ENCODE measurements at places on chromosomes 6 and 20.

DNA sequence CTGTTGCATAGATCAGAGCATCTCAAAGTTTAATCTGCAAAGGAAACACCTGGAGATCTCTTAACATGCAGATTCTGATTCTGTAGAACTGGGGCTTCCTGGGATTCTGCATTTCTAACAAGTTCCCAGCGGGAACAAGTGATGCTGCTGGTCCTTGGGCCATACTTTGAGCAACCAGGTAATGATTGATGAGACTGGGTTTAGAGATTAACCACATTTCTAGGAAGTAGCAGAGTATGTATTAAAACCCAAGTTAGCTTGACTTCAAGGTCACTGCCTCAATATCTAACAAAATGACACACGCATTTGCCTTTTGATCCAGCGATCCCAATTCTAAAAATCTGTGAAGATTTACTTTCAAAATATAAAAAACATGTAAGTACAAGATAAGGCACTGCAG is 83.0 kb upstream of the DTNBP1 start:
- DNase-seq: no peak

GRCh38 chr20:63680857-63681608 is 15.4 kb upstream of the TNFRSF6B start:
- DNase-seq: no peak

DNA sequence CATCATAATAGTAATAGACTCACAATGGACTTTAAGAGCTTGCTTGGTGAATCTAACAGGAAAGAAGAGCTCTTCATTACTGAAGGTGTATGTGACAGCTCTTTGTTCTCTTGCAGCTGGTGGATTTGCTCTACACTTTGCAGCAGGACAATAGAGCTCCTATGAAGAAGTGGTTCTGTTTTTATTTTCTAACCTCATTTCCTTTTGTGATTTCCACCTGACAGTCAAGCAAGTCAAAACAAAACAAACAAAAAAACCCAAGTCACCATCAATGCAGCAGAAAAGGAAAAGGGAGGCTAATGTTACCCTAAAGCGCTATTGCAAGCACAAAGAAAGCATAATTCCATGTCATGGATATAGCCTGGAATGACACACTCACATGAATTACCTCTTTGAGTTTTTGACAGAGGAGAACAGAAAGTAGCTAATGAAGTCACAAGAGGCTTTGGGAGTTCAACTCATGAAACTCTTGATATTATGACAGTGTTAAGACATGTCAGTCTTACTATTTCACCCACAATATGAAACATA is 1188.1 kb downstream of the EPHA7 start:
- DNase-seq: no peak

GRCh38 chr6:170476360-170476759 is 76.7 kb downstream of the PSMB1 start:
- no peak for DNase-seq

GRCh38 chr6:77644102-77644705 is 8.6 kb upstream of the MEI4 start:
- no peak for DNase-seq

DNA sequence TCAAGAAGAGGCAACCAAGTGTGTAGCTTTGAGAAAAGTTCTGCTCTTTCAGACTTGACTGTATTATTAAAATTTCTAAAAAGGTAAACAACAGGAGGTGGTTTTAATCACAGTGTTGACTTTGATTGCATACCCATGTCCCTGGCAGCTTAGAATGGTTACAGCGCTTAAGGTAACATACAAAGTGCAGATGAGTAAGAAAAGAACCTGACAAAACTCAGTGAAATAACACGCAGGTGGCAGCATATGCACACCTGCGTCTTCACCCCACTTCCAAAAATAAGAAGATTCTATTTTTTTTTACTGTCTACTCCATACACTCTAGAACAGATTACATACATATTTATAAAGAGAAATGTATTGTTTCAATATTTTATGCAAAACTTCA is 233.5 kb downstream of the GMPR start:
- DNase-seq: no peak

GRCh38 chr6:111663692-111664564 is 58.2 kb upstream of the TRAF3IP2 start:
- DNase-seq: no peak

GRCh38 chr6:20366082-20366830 is 35.4 kb upstream of the E2F3 start:
- DNase-seq: no peak

DNA sequence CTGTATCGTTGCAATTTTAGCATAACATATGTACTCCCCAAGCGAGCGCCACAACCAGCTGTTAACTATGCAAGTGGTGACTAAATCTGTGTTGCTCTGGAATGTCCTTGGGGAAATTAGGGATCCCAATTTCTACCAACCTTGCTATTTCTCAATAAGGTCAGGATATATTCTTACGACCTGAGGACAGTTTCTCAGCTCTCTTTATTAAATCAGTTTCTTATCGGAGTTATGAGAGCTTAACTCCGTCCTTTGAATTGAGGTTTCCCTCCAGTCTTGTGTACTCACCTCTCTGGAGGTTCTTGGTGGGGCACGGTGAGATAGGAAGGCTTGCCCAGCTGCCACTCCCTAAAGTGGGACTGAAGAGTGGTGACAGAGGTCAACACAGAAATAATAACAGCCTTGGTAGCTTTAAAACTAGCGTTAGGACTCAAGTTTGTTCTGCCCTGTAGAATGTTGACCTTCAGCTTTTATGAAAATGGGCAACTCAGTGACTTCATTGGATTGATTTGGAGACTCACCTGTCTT is 694 bp downstream of the MRPS18B start:
- DNase-seq: no peak

DNA sequence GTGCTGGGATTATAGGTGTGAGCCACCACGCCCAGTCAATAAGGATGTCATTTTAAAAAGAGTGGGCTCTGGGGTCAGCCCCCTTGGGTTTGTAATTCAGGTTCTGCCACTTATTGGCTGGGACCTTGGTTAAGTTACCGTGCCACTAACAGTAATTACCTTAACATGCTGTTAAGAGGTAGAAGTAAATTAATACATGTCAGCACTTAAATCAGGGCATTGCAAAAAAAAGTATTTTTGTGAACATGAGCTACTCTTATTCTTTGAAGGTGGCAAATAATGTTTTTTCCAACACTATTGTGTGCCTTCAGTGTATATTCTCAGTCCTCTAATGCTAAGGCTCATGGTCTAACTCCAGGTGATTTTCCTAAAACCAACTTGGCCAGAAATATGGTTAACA is 109.5 kb downstream of the F13A1 start:
- no peak for DNase-seq

- DNase-seq: no peak
Measured at GRCh38 chr6:128036808-128037570, 136.1 kb upstream of the THEMIS start.

DNA sequence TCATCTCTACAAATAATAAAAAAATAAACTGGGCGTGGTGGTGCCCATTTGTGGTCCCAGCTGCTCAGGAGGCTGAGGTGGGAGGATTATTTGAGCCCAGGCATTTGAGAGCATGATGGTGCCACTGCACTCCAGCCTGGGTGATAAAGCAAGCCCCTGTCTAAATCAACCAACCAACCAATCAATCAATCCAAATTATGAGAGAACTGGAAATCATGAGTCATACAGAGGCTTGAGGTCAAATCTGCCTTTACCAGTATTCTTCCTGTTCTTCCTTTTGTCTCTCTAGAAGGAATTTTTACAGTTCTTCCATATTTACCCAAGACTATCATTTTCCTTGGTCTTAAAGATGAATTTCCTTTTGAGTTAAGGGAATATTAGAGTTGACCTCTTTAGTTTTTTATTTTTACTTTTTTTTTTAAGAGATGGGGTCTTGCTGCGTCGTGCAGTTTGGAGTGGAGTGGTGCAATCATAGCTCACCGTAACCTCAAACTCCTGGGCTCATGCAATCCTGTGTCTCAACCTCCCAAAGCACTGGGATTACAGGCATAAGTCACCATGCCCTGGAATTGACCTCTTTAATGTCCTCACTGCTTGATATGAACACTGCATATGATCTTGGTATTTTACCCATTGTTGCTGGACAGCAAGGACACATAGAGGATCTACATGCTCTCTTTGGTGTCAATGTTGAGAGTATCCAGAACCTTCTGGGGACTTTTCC is 44.1 kb upstream of the TXNDC5 start:
- no peak for DNase-seq

DNA sequence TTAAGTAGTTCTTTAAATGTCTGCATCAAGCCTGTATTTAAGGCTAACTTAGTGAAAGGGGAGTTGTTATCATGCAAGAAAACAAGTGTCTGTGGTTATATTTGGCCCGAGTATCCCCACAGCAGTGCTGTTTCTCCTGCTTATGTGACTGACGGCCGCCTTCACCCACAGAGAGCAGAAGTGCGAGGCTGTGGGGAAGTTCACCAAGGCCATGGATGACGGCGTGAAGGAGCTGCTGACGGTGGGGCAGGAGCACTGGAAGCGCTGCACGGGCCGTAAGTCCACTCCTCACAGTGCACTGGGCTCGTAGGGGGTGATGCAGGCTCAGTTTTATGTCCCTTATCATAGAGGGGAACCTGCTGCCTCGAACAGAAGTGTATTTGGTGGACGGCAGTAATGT is 53.2 kb upstream of the SYNJ2 start:
- no peak for DNase-seq

- DNase-seq: no peak
Measured at GRCh38 chr6:109313139-109313538, 69.1 kb downstream of the CD164 start.

- no peak for DNase-seq
Measured at GRCh38 chr6:126531840-126532239, 191.9 kb downstream of the CENPW start.

- DNase-seq: no peak
Measured at GRCh38 chr6:45783716-45784115, 231.9 kb downstream of the CLIC5 start.

GRCh38 chr6:52549428-52549827 is 27.4 kb downstream of the TRAM2 start:
- no peak for DNase-seq

DNA sequence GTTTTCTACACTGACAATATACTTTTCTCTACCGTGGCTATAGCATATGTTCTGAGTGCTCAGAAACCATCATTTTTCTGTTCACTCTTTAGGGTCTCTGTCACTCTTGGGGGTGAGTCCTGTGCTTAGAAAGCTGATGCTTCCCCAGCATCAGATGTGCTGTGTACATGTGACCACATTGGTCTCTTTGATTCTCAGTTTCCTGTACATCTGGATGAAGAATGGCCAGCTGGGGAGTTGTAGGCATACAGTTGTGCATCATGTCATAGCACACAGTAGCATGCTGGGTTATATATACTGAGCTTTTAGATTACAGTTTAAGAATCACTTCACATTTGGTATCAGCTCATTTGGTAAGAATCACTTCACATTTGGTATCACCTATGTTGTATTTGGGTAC is 238.6 kb upstream of the PREP start:
- no peak for DNase-seq

DNA sequence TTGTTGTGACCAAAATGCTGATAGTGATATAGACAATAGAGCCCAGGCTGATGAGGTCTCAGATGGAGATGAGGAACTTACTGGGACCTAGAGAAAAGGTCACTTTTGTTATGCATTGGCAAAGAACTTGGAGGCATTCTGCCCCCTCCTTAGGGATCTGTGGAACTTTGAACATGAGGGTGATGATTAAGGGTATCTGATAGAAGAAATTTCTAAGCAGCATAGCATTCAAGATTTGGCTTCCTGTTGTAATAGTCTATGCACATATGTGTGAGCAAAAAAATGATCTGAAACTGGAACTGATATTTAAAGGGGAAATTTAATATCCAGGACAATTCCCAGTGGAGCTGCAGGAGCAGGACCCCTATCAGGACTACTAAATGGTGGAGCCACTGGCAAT is 17.1 kb downstream of the HLA-A start:
- no peak for DNase-seq

- no peak for DNase-seq
Measured at GRCh38 chr20:6606651-6607050, 160.8 kb upstream of the BMP2 start.

DNA sequence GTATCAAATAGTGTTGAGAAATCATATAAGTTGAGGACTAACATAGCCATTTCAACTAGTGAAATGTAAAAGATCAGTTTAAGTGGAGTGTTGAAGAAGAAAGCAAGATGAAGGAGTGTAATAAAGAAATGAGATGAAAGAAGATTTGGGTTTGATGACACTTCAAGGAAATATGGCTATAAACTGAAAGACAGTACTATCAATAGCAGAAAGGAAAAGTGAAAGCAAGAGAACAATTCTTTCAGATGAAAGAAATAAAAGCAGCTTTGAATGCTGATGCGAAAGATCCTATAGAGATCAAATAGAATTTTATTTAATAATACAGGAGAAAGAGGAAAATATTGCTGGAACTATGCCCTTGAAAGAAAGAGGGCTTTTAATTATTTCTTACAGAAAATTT is 92.8 kb upstream of the PRSS16 start:
- no peak for DNase-seq

DNA sequence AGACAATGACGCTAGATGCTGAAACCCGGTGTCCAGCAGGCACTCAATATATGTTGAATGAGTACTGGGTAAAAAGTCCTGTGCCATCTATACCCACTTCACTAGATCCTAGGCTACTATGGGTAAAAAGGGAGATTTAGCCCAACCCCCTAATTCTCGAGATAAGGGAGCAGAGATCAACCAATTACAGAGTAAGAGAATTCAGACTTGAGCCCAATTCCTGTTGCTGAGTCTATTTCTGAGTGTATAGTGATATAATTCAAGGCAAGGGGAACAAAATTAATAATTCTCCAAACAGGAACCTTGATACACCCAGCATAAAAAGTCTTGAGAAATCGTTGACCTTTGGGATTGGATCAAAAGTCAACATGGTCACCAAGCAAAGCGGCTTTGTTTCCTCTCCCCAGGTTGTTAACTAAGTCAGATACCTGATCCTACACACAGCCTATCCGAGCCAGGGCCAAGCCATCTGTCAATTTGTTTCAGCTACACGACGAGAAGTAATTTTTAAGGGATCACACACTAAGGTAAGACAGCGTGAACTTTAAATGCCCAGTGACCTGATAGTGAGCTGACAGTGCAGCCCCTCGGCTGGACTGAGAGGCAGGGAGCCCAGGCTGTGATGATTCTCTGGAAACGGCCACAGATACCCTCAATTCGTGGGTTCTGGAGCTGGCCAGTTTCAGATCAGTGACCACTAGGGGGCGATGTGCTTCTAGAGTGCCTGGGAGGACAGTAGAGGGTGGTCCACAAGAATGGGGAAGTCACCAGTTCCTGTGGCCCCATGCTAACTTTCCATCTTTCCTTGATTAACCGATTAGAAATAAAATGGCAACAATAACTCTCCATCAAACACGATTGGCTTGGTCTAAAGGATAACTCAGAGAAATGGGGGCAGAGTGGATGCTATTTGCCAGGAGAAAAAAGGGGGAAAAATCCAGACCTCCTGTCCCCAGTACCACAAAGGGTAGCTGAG is 46.2 kb downstream of the SLC22A23 start:
- DNase-seq: peak; percentile 52

- DNase-seq: no peak
Measured at GRCh38 chr20:49163696-49164095, 24.4 kb downstream of the STAU1 start.

- DNase-seq: no peak
Measured at GRCh38 chr6:157282284-157282683, 41.0 kb downstream of the TMEM242 start.

- no peak for DNase-seq
Measured at GRCh38 chr6:24325978-24326377, 31.9 kb downstream of the DCDC2 start.
